ENCODE measurements at places on chromosomes 6 and 20. TPM values are rescaled to one million over a fixed set of nuclear protein-coding genes. Genes with fewer than 3 reads are reported as not detected.

Gene KCNK16
- not detected for total RNA-seq

DNA sequence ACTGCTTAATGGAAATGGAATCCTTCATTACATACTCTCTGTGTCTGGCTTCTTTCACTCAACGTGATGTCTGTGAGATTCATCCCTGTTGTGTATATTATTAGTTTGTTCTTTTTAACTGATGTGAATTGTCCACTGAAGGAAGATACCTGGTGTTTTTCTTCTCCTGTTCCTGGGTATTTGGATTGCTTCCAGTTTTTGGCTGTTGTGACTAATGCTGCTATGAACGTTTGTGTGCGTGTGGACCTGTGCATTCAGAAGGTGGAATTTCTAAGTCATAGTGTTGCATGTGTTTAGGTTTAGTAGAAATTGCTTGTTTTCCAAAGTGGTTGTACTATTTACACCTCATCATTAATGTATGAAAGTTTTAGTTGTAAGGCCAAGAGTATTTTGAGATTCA lies 3.8 kb downstream of the TULP4 start:
- no peak for DNase-seq

Gene OXT
- not detected for total RNA-seq

Gene RGS17
- total RNA-seq: 0.25 TPM

DNA sequence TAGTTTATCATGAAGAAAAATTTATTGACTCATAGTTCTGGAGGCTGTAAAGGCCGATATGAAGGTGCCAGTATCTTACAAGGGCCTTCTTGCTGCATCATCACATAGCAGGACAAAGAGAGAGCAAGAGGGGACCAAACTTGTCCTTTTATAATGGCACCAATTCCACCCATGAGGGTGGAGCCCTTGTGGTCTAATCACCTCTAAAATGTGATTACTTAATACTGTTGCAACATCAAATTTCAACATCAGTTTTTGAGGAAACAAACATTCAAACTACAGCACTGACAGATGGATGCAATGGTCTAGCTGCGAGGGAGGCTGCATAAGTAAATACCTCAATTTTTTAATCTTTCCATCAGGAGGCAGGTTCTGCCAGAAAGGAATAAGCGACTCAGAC lies 76.7 kb upstream of the LAMA2 start:
- no peak for DNase-seq

DNA sequence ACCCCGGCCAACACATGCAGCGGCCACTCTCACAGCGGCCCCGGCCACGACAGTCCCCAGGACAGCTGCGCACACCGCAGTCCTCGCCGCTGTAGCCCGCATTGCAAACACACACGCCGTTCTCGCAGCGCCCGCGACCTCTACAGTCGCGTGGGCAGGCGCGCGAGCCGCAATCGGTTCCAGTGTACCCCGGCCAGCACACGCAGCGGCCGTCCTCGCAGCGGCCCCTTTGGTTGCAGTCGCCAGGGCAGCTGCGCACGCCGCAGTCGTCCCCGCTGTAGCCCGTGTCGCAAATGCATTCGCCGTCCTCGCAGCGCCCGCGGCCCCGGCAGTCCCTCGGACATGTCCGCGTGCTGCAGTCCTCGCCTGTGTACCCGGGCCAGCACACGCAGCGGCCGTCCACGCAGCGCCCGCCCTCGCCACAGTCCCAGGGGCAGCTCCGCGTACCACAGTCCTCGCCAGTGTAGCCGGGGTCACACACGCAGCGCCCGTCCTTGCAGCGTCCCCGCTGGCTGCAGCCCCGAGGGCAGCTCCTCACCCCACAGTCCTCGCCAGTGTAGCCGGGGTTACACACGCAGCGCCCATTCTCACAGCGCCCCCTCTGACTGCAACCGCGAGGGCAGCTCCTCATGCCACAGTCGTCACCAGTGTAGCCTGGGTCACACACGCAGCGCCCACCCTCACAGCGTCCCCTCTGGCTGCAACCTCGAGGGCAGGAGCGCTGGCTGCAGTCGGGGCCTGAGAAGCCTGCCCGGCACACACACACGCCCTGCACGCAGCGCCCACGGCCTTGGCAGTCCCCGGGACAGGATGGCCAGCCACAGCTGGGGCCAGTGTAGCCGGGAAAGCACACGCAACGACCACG lies 12.5 kb downstream of the TNXB start:
- no peak for DNase-seq

DNA sequence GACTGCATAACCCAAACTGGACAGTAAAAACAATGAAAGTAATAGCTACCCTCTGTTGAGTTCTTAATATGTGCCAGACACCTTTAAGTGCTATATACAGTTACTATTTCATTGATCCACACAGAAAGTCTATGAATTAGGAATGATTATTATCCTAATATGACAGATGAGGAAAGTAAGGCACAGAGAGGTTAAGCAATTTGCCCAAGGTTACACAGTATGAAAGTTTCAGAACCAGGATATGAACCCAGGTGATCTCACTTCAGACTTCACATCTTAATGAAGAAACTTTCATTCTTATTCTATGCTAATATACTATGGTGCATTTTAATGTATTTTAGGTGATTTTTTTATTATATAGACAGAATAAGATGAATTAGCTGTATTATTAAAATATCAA lies 40.6 kb upstream of the RIPPLY2 start:
- DNase-seq: no peak

Gene SLC17A1
- total RNA-seq: not detected

- DNase-seq: no peak
Measured at GRCh38 chr6:56904068-56904467, 50.8 kb upstream of the BEND6 start.

- no peak for DNase-seq
Measured at GRCh38 chr20:4779616-4780015, 57.9 kb downstream of the PRND start.

Gene FRK
- 3.9 TPM for total RNA-seq

- DNase-seq: no peak
Measured at GRCh38 chr6:7747433-7747832, 21.5 kb downstream of the BMP6 start.

DNA sequence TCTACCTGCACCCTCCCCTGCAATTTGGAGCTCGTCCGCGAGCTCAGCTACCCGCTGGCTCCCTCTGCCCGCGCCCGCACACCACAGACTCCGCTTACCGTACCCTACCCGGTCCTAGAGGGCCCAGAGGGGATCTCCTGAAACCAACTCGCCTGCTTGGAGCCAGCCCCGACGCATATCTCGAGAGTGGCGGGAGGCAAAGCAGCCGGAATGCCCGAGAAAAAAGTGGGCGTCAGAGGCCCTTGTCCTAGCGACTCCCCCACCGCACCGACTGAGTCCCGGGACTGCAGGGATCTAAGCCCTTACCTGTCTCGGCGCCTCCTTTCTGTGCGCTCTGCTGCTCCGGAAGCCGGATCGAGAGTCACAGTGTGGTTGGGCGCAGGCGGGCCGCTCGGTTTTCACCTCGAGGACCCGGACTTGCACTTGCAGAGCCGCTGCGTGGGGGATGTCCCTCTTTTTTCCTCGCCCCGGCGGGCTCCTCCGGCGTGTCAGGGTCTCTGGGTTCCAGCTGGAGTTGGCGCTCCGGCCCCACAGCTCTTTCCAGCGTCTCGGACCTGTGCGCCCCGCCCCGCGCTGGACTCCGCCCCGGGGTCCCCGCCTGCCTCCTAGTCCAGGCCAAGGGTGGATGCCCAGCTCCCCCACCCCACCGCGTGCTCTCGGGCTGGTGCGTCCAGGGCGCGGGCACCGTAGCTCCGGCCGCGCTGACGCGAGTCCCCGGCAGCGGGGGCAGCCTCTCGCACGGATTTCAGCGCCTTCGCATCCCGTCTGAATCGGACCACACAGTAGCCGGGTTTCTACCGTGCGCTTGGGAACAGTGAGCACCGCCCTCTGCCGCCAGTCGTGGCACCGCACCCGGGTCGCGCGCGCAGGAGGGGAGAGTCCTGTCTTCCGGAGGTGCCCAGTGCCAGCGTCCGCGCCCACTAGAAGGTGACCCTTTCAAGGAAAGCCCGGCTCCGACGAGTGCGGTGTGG lies at the start of gene PROKR2:
PROKR2 (minus strand) TSS at position 767 of the 971 bp plus-strand sequence. CDS start 2,585 bp downstream, outside the sequence.
- no peak for DNase-seq

- no peak for DNase-seq
Measured at GRCh38 chr6:37741757-37742400, 44.2 kb upstream of the MDGA1 start.

- DNase-seq: no peak
Measured at GRCh38 chr20:52783769-52784168, 188.4 kb upstream of the TSHZ2 start.

DNA sequence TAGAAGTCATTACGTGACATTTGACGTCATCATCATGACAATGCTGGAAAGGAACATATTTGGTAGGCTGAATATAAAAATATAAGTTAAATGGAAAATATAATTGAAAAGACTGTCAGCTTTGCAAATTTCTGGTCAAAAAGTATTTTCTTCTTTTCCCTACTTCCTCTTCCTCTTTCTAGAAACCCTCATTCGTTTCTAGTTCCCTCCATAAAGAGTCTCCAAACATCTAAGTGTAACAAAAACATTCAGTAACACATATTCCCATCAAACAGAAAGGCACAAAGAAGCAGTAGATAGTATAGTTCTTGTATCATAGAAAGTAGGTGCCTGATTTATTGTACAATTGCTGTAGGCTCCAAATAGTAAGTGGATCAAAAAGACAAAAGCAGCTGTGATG lies 150.8 kb upstream of the FAM83B start:
- DNase-seq: no peak

Gene GJA10
- total RNA-seq: not detected
